ENCODE measurements at places on chromosomes 6 and 20.

GRCh38 chr6:82569022-82569421, 205.4 kb downstream of the TPBG start:
- peak; percentile 79 for DNase-seq

- no peak for DNase-seq
Observed at GRCh38 chr6:108989700-108990099, 104.9 kb downstream of the SESN1 start.

DNA sequence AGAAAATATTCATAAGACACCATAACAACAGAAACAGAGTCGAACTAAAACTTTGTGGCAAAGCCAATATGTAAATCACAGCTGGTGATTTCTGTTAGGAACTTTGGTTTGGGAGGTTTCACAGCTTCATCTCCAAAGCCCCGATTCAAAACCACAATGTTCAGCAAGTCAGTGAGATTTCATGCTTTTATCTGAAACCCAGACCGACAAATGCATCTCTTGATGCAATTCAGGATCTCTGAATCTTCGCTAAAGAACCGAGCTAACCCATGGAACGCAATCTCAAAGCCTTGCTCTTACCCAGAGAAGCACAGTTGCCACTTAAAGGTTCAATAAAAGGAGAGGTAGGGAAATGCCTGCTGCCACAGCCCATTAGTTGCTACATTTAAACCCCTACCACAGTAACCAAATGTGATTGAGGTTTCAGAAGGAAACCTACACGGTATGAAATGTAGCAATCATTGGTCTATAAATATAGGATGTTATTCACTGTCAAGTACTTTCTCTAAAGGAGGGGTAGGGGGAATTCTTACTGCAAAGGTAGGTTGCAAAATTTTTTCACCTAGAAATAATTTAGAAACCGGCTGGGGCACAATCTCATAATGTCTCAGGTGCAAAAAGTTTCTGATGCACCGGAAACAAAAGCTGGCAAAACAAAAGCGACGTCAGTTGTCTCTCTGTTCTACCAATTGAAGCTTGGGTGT, 381.0 kb upstream of the ARID1B start:
- no peak for DNase-seq

- DNase-seq: peak; percentile 80
Observed at GRCh38 chr6:72974276-72974675, 251.0 kb downstream of the KHDC1L start.

DNA sequence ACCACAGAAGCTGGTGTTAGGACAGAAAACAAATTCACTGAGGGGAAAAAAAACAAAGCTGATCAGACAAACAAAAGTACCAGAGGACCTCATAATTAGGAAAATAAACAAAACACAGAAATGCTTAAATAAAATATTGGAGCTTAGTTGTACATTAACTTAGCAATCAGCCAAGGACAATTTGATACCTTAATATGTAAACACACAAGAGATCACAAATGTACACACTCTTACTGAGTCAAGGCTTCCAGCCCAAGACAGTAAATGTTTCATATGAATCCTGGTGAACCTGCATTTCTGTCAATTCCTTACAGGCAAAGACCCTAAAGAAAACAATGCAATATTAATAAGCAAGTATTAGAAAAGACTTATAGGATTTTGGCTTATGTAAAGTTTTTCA, 62.0 kb upstream of the SPTLC3 start:
- no peak for DNase-seq

All from NCI-H1092 treated with DMSO at 0.1 percent for 48 hours (cell line).